GM04503 (cell line): ENCODE measurements at places on chromosomes 2 and 18.
A peak's percentile ranks its signal among the peaks of the same experiment; 100 is the strongest.

DNA sequence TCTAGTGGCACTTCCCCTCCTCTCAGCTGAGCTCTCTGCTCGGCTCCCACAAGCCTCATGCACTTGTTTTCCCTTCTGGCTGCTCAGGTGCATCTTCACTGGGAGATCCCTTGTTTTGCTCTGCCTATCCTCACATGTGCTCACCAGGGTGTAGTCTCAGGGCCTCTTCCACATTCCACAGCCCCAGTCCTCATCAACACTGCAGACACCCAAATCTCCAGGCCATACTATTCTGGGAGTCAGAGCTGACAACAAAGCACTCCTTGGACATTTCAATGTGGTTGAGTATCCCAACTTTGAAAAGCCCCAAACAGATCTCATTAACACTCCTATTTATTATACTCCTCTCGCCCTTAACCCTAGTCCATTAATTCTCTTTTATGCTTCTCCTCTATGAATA is 71.3 kb downstream of the CCDC93 start:
- DNase-seq: no peak

- peak; percentile 9 for DNase-seq
Measured at GRCh38 chr18:41906528-41907146, 48.4 kb upstream of the PIK3C3 start.

- DNase-seq: no peak
Measured at GRCh38 chr2:178828486-178828881, 21.3 kb upstream of the TTN start.

- DNase-seq: no peak
Measured at GRCh38 chr18:55974521-55974920, 386.5 kb upstream of the TCF4 start.

- no peak for DNase-seq
Measured at GRCh38 chr18:3209859-3210569, 9.8 kb downstream of the MYOM1 start.

DNA sequence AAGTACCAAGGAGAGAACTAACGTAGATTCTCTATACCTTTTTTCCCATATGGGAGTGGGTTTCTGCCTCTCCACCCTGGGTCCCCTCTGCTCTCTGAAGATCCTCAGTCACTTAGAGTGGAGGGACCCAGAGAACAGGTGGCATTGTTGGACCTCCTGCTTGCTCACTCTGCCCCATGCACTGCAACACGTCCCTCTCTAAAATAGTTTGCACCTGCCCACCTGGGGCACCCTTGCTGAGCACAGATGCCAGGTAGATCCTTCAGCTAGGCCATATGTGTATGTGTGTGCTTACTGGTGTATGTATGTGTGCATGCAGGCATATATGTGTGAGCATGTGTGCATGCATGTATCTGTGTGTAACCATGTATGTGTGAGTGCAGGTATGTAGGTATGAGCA is 2.2 kb downstream of the IL36RN start:
- no peak for DNase-seq

- no peak for DNase-seq
Measured at GRCh38 chr18:59498506-59499086, 139.5 kb upstream of the LMAN1 start.

DNA sequence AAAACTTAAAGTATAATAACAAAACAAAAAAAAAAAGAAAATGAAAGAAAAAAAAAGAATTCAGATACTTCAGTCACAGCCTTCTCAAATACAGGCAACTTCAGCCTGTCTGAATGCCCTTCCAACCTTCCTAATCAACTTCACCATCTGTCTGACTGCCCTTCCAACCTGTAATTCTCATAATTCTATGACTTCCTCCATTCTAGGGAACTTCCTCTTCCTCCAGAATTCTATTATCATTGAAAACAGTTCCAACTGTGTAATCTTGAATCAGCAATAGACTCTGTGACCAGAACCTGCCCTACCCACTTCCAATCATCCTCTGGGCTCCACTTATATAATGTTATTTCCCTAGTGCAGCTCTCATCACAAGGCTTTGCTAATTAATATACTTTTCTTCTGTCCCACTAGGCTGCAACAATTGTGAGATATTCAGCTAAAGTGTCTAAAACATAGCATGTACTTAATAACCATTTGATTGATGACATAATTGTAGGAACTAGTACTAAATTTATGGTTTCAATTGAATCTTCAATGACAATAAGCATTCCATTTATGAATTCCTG is 127.3 kb downstream of the UPP2 start:
- no peak for DNase-seq

DNA sequence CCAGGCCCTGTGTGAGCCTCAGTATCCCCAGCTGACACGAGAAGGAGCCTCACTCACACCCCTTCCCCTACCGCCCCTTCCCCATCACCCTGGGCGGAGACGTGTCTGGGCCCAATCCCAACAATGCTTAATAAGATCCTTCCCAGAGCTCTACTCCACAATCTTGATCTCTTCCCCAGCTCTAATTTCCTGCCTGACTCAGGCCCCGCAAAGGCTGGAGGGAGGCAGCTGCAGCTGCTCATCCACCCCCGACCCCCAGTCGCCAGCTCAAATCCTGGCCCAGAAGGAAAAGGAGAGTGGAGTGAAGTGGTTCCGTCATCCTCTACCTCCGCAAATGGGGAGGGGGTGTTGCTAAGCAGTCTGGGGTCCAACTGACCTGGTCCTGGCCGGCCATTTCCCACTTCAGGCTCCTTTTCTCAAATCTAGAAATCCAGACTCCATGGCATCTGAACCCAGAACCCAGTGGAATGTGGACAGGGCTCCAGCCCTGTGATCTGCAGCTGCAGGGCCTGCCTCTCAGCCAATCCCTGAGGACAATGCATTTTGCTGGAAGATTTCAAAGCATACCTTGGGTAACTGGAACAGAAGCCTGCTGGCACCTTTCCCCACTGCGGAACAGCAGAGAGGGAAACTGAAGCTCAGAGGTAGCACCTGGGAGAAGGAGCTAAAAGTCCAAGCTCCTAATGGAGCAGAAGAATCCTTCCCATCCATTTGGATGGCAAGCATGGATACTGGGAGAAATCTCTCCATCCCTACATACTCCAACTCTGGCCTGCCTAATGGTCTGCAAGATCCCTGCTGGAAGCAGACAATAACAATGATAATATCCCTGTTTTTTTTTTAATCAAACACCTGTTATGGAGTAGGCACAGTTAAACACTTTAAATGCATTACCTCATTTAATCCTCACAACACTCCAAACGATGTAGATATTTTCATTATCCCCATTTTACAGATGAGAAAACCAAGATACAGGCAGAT is 5.6 kb upstream of the TNS1 start:
- DNase-seq: no peak

GRCh38 chr18:74397572-74397971 is 59.5 kb downstream of the DIPK1C start:
- no peak for DNase-seq

GRCh38 chr2:218075975-218076811 is 7.1 kb downstream of the RUFY4 start:
- DNase-seq: no peak

- DNase-seq: no peak
Measured at GRCh38 chr2:54386585-54386984, 69.5 kb upstream of the SPTBN1 start.

DNA sequence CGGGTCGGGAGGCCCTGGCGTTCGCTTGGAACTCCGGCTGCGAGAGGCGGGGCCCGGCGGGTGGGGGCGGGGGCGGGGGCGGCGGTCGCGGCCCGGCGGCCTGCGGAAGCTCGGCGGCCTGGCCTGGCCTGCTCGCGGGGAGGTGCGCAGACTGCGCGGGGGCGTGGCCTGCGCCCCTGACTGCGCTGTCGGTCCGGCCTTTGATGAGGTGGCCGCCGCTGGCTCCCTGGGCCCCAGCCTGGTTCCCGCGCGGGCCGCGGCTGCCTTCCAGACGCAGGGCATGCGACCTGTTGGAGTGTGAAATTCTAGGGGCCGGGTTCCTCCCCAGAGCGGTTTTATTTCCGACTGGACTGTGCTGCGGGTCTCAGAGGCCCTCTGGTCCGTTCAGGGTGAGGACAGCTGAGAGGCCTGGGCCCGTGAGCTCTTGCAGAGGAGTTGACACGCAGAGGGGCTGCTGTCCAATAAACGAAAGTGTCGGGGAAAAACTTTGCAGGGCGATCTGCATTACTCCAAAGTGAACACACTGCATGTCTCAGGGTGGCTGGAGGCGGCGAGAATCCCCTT is 629 bp downstream of the NRBP1 start:
- peak; percentile 34 for DNase-seq

GRCh38 chr2:140177086-140177485 is 1396.9 kb upstream of the NXPH2 start:
- no peak for DNase-seq

GRCh38 chr2:43569921-43570320 is 25.9 kb downstream of the THADA start:
- no peak for DNase-seq

DNA sequence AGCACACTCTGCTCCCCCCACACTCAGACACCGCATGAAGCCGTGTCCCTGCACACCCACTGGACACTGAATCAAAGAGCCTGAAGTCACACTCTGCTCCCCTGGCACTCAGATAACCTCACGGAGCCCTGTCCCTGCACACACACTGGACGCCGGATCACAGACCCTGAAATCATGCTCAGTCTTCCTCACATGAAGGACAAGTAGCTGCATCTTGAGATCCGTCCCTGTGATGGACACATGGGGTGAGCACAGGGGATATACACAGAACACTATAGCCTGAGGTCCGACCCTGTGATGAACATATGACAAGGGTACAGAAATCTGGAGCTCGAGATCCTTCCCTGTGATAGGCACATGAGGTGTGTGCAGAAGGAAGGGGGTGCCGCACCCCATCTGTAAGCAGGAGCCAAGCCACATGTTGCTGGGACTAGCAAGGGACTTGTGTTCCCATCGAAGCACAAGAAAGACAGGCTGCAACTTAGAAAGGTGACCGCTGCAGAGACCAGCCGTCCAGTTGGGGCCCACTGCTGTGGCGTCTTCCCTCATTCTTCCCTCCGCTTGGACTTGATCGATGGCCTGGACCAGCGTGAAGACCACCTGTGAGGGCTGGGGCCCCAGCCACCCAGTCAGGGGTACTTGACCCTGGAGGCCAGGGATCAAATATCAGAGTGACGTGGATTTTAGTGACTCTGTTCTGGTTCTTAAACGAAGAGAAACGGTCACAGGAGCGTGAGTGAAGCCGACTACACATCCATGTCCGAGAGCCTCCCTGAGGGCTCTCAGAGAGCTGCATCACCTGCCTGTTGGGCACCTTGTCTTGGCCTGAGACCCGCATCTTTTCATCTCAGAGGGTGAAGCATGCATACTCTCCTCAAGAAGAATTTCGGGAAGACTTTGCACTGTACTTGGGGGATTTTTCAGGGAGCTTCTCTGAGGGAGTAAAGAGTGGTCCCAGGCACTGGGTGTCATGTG is 391.7 kb upstream of the SALL3 start:
- no peak for DNase-seq

- DNase-seq: no peak
Measured at GRCh38 chr18:46821856-46822711, 65.2 kb upstream of the ST8SIA5 start.

DNA sequence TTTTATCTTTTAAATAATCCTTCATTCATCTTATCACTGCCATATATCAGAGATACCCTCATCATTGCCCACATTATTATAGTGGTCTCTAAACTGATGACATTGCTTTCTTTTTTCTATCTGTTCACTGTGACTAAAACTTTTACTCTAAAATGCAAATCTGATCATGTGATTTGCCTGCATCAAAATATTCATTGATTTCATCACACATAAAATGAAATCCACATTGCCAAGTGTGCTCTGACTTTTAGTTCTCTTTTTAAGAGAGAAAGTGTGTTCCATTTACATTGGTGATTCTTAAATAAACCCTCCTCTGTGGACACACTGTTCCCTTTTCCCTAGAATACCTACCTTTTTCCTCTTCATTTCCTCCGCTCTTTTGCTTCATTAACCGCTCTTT is 7.5 kb downstream of the REL start:
- DNase-seq: no peak

- no peak for DNase-seq
Measured at GRCh38 chr2:11340717-11341116, 3.7 kb downstream of the ROCK2 start.

GRCh38 chr18:9996094-9996493 is 82.3 kb downstream of the VAPA start:
- DNase-seq: no peak

DNA sequence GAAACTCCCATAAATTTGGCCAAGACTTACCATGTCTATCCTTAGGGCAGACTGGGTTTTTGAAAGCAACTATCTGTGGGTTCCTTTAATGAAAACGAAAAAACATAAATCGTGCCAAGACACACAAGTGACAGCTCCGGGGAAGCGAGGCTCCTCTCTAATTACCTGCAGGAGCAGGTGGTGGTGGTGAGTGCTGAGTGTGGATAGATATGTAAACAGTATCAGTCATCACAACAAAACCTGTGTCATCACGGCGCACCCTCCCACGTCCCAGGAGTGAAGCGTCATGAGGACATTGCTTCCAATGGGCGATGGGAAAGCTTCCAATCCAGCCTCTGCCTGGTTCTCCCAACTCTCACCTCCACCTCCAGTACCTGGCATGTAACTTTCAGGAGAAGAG is 31.3 kb downstream of the ACKR3 start:
- DNase-seq: no peak

DNA sequence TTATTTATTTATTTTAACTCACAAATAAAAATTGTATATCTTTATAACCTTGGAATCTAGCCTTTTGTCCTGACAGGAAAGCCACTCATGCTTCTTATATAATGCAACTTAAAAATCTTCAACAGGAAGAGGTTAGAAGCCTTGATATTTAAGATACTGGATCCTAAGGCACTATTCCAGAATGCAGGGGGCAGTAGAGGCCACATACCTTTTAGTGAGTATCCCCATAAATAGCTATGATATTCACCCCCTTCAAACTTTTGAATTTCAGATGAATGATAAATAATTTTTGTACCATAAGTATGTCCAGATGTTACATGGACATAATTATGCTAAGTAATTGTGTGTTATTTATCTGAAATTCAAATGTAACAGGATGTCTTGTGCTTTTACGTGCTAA is 592.7 kb upstream of the VRK2 start:
- no peak for DNase-seq

GRCh38 chr2:190627448-190628412 is 21.2 kb upstream of the NAB1 start:
- DNase-seq: no peak

DNA sequence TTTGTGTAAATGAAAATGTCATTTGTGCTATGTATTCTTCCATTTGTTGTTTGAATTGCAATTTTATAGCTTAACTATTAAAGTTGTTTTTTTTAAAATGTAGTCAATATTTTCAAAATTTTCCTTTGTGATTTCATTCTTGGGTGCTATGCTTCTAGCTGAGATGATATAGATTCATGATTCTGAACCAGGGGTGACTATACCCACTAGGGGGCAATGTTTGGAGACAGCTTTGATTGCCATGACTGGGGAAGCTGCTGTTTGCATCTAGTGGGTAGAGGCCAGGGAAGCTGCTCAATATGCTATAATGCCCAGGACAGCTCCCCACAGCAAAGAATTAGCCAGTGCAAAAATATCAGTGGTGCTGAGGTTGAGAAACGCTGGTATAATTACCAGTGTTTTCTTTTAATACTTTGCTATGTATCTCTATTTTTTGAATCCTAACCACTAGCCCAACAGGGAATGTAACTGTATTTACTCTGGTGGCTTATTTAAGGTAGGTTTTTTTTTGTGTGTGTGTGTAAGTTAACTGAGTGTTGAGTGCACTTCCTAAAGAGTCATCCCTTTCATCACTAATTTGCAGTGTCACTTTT is 99.7 kb downstream of the MEP1B start:
- no peak for DNase-seq

- no peak for DNase-seq
Measured at GRCh38 chr2:237480988-237481525, 6.0 kb upstream of the MLPH start.

- DNase-seq: no peak
Measured at GRCh38 chr18:32542221-32542798, 71.6 kb upstream of the GAREM1 start.

GRCh38 chr18:35469725-35470124 is 28.0 kb downstream of the INO80C start:
- no peak for DNase-seq
